ENCODE measurements at places on chromosomes 2 and 18. TPM values are rescaled to one million over a fixed set of nuclear protein-coding genes. Genes with fewer than 3 reads are reported as not detected.

- no peak for DNase-seq
Observed at GRCh38 chr2:37738266-37738885, 66.9 kb upstream of the CDC42EP3 start.

DNA sequence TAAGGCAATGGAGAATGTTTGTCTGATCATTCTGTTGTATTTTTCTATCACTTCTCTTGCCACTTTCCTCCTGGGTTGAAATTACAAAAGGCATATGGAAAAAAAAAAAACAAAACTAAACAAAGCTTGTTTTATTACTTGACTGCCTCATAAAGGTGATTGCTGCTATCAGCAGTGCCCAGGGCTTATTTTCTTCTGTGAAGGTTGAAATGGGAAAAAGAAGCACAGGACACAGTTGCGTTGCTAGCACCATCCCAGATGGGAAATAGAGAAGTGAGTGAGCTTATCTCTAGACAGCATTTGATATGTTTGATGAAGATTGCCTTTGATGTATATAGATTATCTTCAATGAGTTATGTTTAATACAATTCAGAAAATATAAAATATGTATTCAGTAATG lies 633.8 kb upstream of the ZNF804A start:
- DNase-seq: no peak

DNA sequence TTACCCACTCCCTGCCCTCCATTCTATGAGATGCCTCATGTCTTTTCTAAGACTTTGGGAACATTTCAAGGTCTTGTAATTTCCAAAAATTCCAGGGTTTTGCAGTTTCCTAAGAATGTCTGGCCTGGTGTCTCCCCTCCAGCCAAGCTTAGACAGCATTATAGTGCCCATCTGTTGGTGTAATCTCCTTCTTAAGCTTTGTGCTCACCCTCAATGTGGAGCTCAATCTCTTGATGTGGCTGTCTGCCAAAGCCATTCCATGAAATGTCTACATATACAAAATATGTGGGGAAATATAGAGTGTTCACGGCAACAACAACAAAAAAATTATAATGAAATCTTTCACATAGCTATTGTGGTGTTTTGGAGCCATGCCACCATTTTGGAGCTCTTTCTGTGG lies 558.4 kb downstream of the PIK3C3 start:
- DNase-seq: no peak

GRCh38 chr2:61924895-61925663 lies 19.6 kb downstream of the COMMD1 start:
- no peak for DNase-seq

Gene TLX2
- not detected for total RNA-seq

Gene CHST10
- 21.9 TPM for total RNA-seq

Gene KIF5C
- total RNA-seq: 1.3 TPM

Gene SS18
- 36.7 TPM for total RNA-seq

Measured in right cardiac atrium (tissue), 5 donors.